ENCODE measurements at places on chromosomes 16 and 17.

GRCh38 chr16:1177750-1178149 is 24.8 kb downstream of the CACNA1H start:
- DNase-seq, result no peak

DNA sequence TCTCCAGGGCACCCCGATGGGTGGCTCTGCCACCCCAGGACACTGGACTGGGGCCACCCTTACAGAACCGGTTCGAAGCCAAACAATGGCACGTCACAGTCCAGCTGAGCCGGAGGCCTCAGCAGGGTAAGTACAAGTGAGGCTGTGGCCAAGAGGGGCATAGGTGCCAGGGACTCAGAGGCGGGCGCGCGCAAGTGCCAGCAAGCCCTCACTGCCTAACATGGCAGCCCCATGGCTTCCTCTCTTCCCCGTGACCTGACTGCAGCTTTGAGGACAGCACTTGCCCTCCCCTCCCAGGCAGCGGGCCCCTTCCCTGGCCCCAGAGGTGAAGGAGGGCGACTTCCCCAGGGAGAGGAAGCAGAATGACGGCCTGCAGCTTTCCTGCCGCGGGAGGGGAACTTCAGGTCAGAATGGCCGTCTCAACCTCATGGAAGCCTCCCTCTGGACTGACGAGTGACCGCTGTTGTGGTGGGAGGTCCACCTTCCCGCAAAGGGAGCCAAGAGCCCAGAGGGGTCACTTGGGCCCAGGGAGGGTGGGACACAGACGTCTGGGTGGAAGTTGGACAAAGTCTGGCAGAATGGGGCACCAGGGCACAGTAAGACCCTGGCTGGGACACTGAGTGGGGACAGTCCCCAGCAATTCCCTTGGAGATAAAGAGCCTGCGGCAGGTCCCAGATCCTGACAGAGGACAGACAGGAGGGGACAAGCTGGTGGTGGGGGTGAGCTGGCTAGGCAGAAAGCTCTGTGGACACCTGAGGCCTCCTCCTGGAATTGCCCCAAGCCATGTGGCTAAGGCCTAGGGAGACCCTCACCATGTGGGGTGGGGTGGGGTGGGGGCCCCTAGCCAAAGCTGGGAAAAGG is 52.1 kb upstream of the TOB1 start:
- no peak for DNase-seq

DNA sequence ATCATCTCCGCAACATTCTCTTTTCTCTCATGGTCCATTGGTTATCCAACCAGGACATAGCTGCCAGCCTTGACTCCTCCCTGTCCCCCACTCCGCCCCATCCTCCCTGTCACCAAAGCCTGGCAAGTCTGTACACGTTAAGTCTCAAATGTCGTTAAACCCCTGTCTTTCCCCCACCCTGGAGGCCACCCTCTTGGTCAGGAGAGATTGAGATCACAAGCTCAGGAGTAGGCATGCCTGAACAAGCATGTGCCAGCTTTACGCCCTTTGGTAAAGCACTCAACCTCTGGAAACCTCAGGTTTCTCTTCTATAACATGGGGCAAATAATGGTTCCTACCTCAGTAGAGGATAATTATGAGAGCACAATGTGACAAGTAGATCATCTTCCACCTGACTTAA is 38.1 kb upstream of the CCL1 start:
- no peak for DNase-seq

DNA sequence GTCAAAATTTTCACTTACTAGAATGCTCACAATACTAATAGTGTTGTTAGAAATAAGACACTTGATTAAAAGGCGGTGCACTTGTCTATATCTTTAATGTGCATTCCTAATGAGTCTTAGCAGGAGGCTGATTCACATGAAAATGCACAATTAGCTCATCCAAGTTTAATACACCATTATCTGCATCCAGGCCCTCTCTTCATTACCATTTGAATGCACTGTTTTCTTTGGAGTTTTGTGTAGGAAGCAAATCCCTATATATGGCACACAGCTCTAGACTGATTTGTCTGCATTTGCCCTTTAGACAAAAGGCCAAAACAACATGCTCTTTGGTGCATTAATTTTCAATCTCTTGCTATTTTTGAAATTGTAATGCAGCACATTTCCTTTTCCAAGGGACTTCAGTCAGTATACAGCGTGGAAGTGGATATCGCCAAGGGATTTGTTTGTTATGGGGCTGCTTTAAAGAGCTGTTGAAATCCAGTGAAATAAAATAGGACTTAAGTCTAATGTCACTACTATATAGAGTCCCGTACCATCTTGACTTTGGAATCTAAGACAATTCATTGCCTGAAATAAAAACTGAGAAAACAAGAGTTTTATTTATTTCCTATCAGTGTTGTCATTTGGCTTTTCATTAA is 257.6 kb upstream of the CPHXL start:
- DNase-seq, result no peak

DNA sequence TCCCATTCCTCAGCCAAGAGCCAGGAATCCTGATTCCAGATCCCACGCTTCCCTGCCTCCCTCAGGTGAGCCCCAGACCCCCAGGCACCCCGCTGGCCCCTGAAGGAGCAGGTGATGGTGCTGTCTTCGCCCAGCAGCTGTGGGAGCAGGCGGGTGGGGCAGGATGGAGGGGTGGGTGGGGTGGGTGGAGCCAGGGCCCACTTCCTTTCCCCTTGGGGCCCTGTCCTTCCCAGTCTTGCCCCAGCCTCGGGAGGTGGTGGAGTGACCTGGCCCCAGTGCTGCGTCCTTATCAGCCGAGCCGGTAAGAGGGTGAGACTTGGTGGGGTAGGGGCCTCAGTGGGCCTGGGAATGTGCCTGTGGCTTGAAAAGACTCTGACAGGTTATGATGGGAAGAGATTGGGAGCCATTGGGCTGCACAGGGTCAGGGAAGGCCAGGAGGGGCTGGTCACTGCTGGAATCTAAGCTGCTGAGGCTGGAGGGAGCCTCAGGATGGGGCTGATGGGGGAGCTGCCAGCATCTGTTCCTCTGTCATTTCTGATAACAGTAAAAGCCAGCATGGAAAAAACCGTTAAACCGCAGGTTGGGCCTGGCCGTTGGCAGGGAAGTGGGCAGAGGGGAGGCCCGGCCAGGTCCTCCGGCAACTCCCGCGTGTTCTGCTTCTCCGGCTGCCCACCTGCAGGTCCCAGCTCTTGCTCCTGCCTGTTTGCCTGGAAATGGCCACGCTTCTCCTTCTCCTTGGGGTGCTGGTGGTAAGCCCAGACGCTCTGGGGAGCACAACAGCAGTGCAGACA is at the start of gene SPN:
Gene SPN (plus strand): TSS at position 232 of the 791 bp plus-strand sequence. CDS start 482 bp downstream, at position 714.
- DNase-seq, result no peak

DNA sequence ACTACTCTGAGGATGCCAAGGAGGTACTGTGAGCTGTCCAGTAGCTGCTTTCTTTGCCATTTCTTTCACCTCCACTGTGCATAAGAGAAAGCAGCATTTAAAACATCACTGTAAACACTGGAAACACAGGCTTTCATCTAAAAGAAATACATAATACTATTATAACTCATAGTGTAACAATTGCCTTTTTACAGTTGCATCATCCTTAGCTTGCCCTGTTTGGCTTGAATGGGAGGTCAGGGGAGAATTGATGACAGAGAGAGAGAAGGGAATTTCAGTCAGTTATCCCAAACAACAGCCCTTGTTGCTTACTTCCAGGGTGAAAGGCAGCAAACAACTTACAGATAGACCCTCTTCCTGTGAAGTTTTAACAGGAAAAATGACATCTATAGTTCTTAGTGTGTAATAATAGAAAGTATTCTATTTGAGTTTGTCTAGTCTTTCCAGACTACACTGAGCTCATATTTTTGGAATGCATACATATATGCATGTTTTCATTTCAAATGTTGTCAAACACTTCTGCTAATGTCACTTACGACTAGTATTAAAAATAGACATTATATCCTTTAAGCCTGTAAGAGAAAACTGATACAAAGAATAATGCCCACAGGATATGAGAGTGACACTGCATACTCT is 71.7 kb upstream of the MTMR4 start:
- no peak for DNase-seq

- no peak for DNase-seq
Measured at GRCh38 chr17:2266045-2266864, 37.3 kb downstream of the SMG6 start.

- DNase-seq, result no peak
Measured at GRCh38 chr17:36923814-36924221, 13.5 kb upstream of the LHX1 start.

- DNase-seq, result no peak
Measured at GRCh38 chr17:77227461-77228240, 86.9 kb downstream of the SEC14L1 start.

DNA sequence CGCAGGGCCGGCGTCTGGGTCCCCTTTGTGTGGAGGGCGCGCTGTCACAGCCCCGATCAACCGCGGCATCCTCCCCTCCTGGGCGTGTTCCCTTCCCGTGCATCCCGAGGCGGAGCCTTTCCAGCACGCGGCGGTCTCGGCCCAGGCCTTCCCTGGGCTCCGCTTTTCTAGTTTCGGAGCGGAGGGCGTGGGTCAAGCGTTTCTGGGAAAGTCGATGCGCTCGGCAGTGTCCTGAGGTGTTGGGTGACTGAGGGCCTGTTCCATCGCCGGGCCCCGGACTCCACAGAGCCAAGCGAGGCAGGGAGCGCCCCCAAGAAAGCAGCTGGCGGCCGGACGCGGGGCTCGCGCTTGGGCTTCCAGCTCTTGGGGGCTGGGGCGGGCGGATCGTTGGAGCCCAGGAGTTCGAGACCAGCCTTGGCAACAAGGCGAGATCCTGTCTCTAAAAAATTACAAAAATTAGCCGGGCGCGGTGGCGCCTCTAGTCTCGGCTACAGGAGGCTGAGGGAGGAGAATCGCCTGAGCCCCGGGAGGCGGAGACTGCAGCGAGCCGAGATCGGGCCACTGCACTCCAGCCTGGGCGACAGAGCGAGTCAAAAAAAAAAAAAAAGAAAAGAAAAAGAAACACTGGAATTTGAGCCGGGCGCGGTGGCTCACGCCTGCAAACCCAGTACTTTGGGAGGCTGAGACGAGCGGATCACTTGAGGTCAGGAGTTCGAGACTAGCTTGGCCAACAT is 806 bp downstream of the IFT140 start:
- peak; percentile 63 for DNase-seq

DNA sequence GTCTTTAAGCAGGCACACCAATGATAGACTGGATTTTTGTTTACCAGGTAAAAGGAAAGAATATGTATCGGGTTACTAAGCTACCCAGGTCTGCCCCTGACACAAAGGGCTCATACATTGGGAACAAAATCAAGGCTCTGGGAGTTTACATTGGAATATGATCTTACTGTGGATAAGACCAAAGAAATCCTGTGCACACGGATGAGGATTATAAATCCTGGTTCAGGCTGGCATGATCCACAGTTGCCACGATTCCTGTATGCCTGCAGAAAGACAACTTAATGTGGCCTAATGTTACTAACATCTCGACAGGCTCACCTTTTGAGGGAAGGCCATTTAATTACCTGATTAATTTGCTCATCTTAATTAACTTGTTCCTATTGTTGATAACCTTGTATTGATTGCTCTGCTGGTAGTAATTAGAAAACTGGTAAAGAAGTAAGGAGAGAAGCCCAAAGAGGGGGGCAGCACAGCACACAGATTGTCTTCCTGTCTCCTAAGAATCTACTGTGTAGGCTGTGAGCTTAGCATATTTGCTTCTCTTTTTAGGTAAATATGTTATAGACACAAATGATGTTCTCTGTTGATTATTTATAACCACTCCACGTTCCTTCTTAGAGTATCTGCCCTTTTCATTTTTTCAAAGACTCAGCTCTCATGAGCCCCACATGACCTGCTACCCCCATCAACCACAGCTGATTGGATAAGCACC is 51.0 kb upstream of the TOX3 start:
- DNase-seq, result no peak

DNA sequence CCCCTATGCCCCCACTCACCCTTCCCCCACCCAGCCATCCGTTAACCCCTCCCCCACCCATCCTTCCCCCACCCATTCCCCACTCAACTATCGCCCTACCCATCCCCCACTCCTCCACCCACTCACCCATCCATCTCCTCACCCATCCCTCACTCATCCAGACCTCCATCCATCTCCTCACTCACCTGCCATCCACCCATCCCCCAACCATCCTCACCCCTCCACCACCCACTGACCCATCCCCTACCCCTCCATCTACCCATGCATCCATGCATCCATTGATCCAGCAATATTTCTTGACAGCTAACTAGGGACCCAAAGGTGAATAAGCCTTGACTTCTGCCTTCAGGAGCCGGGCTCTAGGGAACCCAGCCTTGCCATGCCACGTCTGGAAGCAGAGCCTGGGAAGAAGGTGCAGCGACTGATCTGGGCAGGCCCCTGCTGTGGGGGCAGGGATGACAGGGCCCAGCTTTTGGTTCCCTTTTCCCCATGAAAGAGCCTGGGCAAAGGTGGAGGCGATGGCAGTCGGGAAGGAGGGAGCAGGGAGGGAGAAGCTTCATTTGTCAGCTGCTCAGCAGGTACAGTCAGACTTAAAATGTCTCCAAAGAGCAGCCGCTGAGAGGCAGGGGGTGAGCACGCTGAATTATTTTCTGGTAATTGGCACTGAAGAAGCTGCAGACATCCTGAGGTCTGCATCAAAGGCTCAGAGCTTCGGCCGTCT is 23.1 kb upstream of the DOC2B start:
- no peak for DNase-seq

- DNase-seq, result no peak
Measured at GRCh38 chr17:67575325-67575724, 142.4 kb upstream of the NOL11 start.

- no peak for DNase-seq
Measured at GRCh38 chr16:81321039-81321438, 6.3 kb downstream of the GAN start.

DNA sequence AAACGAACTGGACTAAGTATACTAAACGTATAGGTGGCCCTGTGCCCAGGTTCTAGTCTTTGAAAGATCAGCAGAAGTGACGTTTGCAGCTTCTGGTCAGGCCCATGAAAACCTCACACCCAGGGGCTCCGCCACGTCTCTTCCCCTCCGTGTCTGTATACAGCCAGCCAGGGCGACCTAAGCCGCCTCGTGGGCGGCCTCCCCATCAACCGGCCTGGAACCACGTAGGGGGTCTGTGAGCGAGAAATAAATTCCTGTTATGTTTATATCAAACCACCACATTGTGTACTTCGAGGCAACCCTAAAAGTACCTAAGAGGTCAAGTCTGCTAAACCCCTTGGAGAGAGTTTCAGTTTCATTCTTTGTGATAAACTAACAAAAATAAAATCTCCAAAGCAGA is 6.8 kb downstream of the TK1 start:
- no peak for DNase-seq

GRCh38 chr17:57046749-57047148 is 38.3 kb upstream of the AKAP1 start:
- no peak for DNase-seq

DNA sequence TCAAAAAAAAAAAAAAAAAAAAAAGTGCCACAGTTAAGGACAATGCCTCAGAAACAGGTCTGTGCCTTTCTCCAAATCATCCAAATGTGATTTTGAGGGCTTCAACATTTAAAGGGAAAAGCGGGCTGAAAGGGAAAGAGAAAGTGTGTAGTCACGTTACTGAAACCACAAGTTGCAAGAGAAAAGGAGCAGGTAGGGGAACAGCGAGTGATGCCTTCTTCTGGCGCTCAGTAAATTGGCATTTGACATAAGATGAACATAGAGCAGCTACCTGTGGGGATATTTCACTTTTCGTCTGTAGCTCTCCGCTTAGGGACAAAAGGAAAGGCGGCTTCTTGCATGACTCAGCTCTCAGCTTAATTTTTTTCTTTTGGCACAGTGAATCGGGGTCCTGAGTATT is 11.1 kb downstream of the CMTM2 start:
- no peak for DNase-seq

Measured in fibroblast of mammary gland (primary cell).